Activated CD4-positive, alpha-beta T cell treated with anti-CD3 and anti-CD28 coated beads for 36 hours (primary cell): ENCODE measurements at places on chromosomes 12 and 14. TPM values are rescaled to one million over a fixed set of nuclear protein-coding genes. Genes with fewer than 3 reads are reported as not detected.

LBHD2 gene
- not detected for total RNA-seq

AKAP3 gene
- total RNA-seq, result 2.8 TPM

TMEM132D gene
- not detected for total RNA-seq

SIX6 gene
- not detected for total RNA-seq

DNA sequence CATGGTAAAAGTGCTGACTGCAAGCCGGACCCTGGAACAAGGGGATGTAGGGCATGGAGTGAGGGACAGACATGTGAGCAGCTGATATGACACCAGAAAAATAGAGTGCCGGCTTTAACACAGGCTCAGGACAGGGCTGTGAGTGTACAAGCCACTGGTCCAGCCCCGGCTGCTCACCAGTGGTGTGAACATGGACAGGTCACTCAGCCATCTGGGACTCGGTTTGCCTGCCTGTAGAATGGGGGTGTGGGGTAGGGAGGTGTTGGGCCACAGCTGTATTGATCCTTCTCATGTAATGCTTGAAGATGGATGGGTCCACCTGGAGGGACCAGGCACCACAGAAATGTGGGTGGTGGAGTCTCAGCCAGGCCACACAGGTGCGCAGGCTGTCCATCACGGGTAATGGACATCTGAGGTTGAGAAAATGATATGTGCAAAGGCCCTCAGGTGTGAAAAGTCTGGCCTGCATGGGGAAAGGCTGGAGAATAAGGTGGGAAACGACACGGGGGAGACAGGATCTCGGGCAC, 10.6 kb upstream of the KRT74 start:
- no peak for DNase-seq

DNA sequence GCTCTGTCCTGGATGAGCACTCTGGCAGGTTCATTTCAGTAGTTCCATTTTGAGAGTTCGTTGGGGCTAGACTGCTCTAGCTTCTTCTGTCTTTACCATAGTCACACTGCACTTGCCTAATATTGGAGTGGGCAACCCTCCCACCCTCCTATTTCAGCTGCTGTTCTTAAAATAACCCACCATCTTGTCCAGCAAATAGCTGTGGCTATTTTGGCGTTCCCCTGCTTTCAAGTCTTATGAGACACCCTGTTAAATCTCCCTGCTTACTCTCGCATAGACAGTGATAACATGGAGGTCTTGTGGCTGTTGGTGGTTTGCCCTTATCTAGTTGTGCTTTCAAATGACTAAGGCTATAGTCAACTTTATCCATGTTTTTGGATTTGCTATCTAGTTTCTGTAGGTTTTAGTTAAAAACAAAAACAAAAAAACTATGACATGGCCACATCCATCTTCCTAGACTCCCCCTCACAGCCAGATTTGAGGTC, 65.5 kb downstream of the LRP6 start:
- peak; percentile 26 for DNase-seq

DNA sequence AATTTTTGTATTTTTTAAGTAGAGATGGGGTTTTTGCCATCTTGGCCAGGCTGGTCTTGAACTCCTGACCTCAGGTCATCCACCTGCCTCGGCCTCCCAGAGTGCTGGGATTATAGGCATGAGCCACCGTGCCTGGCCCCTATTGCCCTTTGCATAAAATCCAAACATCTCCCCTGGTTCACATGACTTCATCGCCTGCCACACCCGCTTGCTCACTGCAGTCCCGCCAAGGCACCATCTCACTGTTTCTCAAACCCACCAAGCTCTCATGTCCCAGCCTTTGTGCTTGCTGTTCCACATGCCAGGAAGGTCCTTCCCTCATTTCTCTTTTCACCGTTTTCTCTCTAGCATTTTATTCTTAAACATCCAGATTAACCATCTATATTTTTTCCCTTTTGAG, 9.7 kb downstream of the RHOF start:
- peak; percentile 49 for DNase-seq

GRCh38 chr12:112087055-112087850, 21.3 kb downstream of the NAA25 start:
- DNase-seq, result no peak

DNA sequence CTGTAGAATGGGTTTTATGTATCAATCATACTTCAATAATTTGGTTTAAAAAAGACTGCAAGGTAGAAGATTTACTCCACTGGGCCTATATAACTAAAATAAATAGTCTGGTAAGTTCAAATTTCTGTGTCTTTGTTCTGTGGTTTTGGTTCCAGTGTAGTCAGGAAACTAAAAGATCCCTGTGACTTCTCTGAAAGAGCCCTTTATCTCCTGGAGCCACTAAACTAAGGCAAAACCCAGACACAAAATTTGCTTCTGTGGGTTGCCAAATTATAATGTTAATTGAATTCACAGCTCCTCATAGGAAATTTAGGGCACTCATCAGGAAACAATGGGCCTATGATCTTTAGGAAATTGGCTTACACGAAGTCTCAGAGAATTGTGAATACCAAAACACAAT, 1038.4 kb downstream of the GALC start:
- no peak for DNase-seq
